Common myeloid progenitor, CD34-positive (primary cell): ENCODE measurements at places on chromosomes 6 and 20.

DNA sequence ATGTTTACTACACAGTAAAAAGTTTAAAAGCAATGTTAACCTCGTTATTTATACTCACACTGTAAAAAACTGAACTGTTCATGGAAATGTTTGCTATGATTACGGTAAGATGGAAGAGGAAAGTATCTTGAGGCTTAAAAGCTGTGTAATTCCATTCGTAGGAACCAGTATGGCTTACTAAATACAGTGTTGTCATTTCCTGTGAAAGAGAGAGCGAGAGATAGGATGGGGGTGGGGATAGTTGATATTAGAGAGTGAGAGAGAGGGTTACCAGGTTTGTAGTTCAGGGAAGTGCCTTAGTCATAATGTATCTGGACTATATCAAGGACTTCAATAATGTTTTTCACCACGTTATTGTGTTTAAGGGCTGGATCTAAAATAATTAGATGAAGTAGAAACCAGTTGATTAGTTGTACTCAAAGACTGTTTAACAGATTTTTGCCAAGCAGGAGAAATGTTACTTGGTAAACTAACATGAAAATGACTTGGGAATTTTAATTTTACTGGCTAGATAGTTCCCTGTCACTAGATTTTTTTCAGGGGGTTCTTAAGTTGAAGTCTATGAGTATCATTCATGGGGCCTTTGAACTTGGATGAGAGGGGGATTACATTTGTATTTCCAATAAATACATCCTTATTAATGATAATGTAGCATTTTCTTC, 30.4 kb downstream of the AFDN start:
- no peak for DNase-seq

GRCh38 chr6:98532004-98532403, 302.4 kb upstream of the POU3F2 start:
- no peak for DNase-seq

DNA sequence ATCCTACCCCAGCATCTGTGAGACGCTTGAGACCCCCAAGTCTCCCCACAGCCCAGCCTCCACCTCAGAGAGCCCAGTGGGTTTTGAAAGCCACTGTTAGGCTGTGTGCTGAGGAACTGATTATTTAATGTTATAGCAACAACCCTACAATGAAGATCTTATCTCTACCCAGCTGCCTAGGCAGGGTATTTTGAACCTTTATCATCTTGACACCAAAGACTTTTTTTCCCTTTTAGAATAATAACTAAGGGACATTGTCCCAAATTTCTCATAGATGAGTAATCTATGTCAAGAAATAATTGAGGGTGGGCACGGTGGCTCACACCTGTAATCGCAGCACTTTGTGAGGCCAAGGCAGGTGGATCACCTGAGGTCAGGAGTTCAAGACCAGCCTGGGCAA, 26.2 kb downstream of the HM13 start:
- no peak for DNase-seq

DNA sequence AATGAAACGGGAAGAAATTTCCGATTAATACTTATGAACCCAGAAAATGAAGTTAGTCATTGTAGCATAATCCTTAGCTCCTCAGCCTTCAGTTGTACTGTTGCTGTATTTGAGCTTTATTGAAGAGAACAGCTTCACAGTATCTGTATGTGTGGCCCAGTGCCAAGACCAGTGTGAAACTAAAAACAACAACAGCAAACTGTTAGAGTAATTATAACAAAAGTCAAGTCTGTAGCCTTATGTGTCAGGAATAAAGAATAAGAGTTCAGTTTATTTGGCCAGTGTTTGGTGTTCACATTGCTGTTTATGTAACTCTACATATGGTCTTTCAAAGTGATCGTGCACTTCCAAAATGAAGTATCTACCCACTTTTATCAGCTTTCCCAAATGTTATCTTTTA, 70.9 kb downstream of the ARID1B start:
- no peak for DNase-seq

- DNase-seq = peak; percentile 17
Measured at GRCh38 chr6:74631564-74631963, 574.3 kb downstream of the COL12A1 start.

DNA sequence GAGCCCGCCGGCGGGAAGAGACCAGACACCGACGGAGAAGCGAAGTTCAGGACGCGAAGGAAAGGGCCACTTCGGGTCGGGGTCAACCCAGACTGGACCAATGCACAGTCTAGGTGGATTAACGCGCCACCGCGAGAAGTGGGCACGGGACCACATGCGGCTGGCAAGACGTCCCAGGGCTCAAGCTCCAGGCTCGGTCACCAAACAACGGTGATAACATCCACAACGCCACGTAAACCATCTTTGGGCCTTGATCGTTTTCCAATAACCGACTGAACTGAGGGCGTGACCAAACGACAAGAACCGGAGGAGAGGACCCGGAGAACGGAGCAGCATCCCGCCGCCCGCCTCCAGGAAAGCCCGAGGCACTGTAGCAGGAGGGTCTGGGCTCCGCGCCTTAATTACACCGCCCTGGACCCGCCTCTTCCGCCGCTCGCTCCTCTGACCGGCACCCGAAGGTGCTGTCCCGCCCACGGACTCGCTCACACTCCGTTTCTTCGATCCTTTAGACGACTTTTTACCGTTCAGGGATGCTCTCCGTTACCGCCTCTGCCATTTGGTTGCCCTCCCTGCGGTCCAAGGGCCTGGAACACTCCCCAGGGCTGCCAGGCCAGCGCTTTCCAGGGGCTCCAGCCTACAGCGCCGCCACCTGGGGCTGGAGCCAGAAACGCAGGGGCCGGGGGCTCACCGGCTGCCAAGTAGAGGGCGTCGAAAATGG, 44.1 kb downstream of the DPPA5 start:
- peak; percentile 73 for DNase-seq

GRCh38 chr6:137782166-137783039, 84.7 kb upstream of the TNFAIP3 start:
- no peak for DNase-seq
